ENCODE measurements at places on chromosomes 16 and 17.

DNA sequence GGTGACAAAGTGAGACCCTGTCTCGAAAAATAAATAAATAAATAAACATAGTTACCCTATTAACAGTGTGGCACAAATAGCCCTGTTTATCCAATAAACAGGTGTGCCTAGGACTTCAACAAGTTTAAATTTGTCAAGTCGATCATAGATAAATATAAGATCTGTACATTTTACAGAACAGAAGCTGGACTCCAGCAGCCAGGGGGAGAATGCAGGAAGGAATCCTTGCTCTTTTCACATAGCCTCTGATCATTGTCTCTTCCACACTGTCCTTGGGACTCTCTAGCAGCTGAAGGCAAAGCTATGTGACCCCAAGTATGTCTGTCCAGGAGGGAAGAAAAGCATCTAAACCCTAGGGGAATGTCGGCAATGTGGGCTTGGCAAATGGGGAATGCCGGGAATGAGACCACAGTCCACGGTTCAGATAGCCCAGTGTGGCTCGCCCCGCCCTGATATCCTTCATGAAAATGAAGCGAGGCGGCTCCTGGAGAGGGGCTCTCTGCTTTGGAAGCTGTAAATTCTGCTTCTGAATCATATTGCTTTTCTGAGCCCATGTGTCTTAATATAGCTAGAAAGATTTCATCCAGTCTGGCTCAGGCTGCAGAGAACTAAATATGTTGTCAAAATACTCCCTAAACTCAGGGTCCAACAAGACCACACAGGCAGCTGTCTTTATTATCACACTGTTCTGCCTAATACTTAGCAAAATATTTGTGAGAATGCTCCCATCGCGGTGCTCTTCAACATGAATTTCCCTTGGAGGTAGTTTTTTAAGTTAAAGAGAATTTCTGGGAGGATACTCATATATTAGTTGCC, 24.9 kb upstream of the GRB2 start:
- DNase-seq, result peak; percentile 71

DNA sequence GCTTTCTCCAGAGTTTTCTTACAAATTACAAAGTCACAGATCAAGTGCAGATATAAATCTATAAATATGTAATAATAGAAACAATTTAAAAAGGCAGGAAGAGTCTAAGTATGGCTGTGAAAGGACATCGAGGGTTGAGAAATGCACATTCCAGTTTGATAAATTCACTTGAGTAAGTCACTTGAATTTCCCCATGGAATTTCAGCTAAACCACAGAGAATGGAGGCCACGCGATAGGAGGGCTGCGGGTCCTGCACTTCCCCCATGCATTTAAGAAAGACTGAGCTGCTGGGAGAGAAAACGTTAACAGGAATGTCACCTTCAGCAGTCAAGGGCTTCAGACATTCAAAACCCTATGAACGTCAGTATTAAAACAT, 6.1 kb upstream of the MXRA7 start:
- DNase-seq, result no peak

- no peak for DNase-seq
Measured at GRCh38 chr16:69839798-69840409, 77.8 kb downstream of the WWP2 start.

GRCh38 chr16:80375973-80376372, 164.8 kb upstream of the DYNLRB2 start:
- no peak for DNase-seq

DNA sequence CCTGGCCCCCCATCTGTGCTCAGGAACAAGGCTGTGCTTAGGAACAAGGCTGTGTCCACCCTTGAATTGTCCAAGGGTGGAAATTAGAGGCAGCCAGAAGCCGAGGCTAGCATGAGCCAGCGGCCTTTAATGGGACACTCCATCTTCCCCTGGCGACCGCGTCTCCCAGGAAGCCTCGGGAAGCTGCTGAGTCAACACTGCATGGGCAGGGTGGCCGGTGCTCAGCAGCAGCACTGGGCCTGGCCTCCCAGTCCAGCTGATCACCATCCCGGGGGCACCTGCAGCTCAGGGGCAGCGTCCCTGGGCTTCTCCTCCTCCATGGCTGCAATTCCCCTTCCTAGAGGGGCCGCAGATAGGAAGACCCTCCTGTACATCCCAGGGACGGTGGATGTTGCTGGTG, 180.8 kb downstream of the ENGASE start:
- no peak for DNase-seq

DNA sequence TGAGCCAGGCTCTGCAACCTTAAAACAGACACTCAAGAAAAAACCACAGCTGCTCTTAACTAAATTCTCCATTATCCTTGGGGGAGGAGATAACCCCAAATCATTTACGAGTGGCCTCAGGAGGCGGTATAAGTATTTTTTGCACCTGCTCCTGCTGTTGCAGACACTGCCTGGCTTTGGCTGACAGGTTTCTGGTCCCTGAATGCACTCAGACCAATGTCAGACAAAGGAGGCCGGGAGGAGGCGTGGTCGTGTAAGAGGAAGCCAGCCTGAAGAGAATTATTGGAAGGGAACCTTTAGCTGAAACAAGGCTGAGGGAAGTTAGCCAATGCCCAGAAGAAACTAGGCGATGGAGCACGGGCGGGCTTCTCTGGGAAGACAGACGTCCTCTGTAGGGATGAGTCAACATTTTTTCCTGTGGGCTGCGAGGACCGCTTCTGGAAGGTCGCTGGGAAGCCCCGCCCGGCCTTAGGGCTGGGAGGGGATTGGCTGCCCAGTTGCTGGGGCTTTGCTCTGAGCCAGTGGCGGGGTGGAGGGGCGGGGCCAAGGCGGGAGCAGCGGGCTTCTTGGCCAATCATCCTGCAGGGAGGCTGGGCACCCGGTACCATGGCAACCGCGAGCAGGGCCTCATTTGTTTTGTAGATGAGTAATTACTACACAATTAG, 82.3 kb downstream of the CCDC182 start:
- DNase-seq, result peak; percentile 97

- DNase-seq, result no peak
Measured at GRCh38 chr16:86996081-86996480, 321.1 kb downstream of the C16orf95 start.

- no peak for DNase-seq
Measured at GRCh38 chr16:74901606-74902005, 83.3 kb downstream of the WDR59 start.

DNA sequence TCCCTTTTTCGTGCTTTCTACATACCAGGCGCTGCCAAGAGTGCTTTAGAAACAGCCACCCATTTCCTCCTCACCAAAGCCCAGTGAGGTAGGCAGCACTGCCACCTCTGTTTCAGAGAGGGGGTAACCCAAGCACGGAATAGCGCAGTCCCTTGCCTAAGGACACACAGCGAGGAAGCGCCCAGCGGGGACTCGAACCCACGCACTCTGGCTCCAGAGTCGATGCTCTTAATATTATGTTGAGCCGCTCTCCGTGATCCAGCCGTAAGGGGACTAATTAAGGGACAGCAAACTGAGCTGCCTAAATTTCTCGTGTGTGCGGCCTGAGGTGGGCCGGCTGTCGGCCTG, 497 bp downstream of the CES1 start:
- no peak for DNase-seq

- no peak for DNase-seq
Measured at GRCh38 chr16:27679899-27680298, 130.0 kb downstream of the KATNIP start.

GRCh38 chr16:74867281-74867849, 92.7 kb upstream of the FA2H start:
- DNase-seq, result no peak

- no peak for DNase-seq
Measured at GRCh38 chr16:24286741-24287405, 30.7 kb downstream of the CACNG3 start.

DNA sequence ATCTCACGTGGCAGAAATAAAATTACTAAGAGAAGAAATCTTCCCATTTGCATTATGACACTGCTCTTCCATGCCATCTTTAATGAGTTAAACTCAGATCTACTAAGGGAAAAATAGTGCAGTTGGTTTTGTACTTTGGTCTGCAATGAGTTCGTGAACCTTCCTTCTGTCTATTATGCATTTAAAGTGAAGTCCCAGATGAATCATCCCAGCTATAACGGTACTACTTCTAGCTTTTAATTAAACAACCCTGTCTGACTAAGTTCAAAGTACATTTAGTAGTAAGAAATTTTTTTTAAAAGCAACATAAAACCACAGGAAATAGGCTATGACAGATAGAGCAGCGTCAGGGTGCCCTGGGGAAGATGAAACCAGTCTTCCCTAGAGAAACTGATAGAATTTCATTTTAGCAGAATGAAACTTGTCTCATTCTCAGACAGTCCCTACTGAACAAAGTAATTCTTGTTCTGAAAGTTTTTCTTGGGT, 1.8 kb downstream of the TMIGD1 start:
- DNase-seq, result no peak

DNA sequence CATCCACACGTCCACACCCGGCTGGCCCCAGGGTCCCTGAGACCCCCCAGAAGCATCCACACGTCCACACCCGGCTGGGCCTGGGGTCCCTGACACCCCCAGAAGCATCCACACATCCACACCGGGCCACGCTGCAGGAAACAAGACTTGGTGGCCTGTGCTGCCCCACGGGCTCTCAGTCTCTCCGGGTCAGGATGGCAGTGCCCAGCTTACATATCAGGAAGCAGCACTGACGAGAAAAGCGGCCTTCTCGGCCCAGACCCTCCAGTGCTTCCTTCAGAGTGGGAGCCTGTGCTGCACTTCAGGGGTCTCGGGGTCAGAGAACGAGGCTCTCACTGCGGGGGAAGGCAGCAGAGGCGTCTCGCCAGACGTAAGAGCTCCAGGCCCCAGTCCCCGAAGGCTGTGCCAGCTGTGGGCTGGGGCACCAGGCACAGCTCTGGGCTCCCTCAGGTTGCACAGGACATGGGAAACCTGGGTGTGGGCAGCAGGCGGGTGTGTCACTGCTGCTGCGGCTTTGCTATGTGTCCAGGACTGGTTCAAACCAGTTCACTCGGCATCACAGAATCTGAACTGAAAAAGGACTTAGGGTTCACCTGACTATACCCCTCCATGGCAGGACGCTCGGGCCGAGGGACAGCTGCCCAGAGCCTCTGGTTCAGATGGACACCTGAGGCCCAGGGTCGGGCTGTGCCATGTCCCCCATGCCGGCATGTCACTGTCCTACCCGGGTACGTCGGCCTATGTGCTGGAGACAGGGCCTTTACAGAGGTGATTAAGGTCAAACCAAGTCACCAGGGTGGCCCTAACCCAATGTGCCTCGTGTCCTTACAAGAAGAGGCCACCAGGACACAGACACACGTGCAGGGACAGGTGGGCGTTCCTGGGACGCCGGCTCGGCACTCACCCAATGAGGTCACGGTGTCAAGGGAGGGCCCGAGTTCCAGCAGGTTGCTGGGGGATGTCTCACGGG, 40.2 kb upstream of the CHMP6 start:
- no peak for DNase-seq

- no peak for DNase-seq
Measured at GRCh38 chr17:41882756-41883155, 17.5 kb upstream of the KLHL11 start.

GRCh38 chr16:84565669-84566495, 52.0 kb downstream of the COTL1 start:
- no peak for DNase-seq

- DNase-seq, result no peak
Measured at GRCh38 chr17:27808628-27809027, 8.3 kb upstream of the NOS2 start.

DNA sequence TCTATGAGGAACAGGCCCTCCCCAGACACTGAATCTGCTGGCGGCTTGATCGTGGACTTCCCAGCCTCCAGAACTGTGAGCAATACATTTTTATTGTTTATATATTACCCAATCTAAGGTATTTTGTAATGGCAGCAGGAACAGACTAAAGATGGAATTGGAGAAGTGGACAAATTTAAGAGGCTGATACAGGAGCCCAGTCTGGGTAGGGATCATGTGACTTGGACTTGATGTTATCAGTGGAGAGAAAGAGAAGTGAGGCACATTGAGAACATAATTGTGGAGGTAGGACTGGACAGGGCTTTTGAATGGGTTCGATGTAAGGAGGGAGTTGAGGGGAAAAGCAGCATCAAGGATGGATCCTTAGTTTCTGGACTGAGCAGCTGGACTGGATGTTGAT, 93.8 kb downstream of the USP31 start:
- no peak for DNase-seq

GRCh38 chr16:57591870-57592485, 36.5 kb upstream of the ADGRG1 start:
- no peak for DNase-seq

DNA sequence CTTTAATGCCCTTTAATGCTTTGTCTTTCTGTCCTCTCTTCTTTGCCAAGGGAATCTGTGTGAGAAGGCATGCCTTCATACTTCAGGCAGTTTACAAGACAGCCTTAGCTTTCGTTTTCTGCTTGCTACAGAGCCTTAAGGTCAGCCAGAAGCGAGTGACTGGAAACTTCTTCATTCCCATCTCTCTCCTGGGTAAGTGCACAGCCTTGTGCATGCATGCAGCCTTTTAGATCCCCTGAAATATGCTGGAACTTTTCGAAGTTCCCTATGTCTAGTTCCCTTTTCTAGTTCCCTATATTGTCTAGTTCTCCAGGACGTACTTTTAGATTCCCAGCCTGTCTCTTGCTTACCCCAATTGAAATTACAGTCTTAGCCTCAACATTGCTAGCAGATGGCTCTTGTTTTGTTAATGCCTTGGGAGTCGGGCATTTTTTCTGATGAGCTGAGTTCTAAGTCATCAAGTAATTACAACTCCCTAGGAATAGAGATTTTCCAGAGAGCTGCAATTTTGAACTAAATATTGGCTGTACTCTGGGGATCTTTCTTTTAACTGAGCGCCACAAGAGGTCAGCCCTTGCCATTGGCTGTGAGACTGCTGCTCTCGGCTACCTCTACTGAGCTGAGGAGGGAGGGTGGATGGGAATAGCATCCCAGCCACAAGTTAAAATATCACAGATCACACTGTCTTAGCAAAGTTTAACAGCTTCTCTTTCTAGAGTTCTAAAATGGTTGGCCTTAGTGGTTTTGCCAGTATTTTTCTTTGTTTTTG, 22.7 kb upstream of the PPM1D start:
- peak; percentile 17 for DNase-seq

DNA sequence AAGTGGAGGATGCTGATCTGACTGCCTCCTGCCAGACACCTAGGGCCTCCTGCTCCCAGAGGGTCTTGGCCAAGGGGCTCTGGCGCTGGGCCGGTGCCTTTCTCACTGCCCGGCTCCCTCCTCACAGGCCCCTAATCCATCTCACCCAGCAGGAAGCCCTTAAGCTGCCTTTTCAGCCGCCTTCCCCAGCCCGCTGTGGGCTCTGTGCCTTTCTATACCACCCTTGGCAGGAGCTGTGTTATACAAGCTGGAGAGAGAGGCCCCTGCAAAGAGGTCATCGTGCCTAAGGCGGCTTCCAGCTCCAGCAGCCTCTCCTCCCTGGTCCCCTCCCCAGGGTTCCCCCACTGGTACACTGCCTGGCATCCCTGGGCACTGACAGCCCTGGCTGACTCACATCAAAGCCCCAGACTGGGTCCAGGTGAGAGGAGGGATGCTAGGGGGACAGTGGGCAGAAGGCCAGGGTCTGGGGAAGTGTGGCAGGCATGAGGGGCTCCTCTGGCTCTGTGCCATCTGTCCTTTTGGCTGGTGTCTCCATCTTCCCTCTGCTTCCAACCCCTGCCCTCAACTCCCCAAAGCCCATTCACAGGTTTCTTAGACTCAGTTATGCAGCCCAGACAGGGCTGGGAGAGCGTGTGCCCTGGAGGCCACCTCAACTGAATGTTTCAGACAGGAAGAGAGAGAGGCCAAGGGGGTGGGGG, 15.3 kb upstream of the FZD2 start:
- DNase-seq, result no peak
